Neural crest cell (in vitro differentiated cells): ENCODE measurements at places on chromosomes 12 and 14. TPM values are rescaled to one million over a fixed set of nuclear protein-coding genes. Genes with fewer than 3 reads are reported as not detected.

- no peak overlapping the region for H3K4me3 ChIP-seq
- no peak for DNase-seq
- peak overlapping the region; percentile 35 for H3K27ac ChIP-seq
- H3K4me1 ChIP-seq = peaks cover 6% of the 10 kb centered on the region
- H3K36me3 ChIP-seq = no peaks in the 10 kb centered on the region
- H3K27me3 ChIP-seq = peaks cover 11% of the 10 kb centered on the region
Measured at GRCh38 chr12:52832985-52833905, 866 bp downstream of the KRT79 start.

DNA sequence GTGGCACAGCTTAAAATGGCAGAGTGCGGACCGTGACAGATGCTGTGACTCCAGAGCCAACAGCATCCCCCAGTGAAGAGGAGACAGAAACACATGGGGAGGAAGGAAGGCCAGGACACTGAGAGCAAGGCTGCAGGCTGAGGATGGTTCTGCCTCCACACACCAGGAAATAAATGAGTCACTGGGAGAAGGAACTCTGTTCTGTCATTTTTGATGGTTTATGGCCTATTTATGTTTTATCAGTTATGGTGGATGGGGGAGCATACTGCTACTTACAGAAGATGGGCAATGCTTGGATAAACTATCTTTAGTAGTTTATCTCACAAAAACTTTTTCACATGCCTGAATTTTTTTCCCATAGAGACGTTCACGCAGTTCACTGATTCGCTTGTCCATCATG, 33.8 kb downstream of the ZFYVE21 start:
- H3K36me3 ChIP-seq = no peaks in the 10 kb centered on the region
- no peaks in the 10 kb centered on the region for H3K27me3 ChIP-seq
- no peaks in the 10 kb centered on the region for H3K4me1 ChIP-seq
- no peak overlapping the region for H3K4me3 ChIP-seq
- H3K27ac ChIP-seq = no peak overlapping the region

DNA sequence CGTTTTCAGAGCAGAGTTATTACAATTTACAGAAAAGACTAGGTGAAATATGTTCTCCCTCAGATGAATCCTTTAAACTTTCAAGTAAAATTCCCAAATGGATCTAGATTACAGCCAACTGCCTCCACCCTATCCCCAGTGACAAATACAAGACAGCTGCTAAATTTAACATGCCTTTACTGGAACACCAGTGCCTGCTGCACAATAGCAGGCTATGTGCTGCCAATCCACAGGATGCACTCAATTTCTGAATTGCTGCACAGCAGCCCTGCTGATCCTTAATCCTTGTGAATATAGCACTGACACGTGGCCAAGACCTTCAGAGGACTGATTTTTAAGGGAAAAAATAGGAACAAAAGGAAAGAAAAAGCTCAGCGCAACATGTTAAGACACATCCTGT, 128.9 kb downstream of the CCER1 start:
- no peak overlapping the region for H3K4me3 ChIP-seq
- H3K36me3 ChIP-seq = no peaks in the 10 kb centered on the region
- no peak overlapping the region for H3K27ac ChIP-seq

The CLIP1 gene
- 55.8 and 56.9 TPM in 2 replicates for total RNA-seq

The ADSS1 gene
- total RNA-seq = 4.4 and 5.0 TPM in 2 replicates

DNA sequence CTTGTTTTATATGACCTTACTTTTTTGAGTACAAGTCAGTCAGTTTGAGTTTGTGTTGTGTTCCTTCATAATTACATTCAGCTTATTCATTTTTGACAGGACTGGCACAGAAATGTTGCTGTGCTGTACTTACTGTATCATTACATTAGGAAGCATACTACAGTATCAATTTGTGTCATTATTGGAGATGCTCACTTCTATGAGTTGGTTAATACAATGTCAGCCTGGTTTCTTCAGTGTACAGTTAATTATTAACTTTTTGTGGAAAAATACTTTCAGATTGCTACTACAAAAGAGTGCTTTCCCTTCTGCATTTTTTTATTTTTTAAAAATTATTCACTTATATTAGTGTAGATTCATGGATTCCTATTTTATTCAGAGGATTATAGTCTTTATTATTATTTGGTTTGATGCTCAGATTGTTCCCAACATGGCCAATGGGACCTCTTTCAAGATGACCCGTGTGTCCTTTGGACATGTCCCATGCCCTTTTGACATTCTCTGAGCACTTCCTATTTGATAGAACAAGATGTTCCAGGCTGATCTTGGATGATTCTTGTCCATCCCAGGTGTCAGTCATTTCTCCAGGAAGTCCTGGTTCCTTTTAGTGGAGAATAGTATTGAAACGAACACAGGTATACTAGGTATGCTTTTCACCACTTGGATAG, 66.6 kb downstream of the MON2 start:
- no peak overlapping the region for H3K4me3 ChIP-seq
- DNase-seq = no peak
- no peak overlapping the region for H3K27ac ChIP-seq
- H3K4me1 ChIP-seq = no peaks in the 10 kb centered on the region
- H3K36me3 ChIP-seq = peaks cover 8% of the 10 kb centered on the region
- H3K27me3 ChIP-seq = no peaks in the 10 kb centered on the region

DNA sequence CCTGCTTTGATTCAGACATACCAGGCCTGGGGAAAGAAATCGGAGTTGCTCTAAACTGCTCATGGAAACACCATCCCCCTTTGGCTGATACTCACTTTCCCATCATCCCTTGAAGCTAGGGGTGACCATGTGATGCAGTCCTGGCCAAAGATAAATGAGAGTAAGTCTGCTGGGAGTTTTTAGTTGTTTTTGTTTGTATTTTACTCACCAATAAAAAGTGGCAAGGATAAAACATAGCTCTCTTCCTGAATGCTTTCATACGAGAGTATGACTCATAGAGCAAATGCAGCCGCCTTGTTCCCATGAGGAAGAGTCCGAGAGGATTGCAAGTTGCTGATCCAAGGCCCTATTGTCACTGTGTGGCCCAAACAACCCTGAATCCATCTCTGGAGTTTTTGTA, 126.4 kb upstream of the TMEM132C start:
- DNase-seq = no peak
- no peak overlapping the region for H3K27ac ChIP-seq
- no peaks in the 10 kb centered on the region for H3K36me3 ChIP-seq
- H3K4me1 ChIP-seq = peaks cover 5% of the 10 kb centered on the region
- H3K4me3 ChIP-seq = no peak overlapping the region
- no peaks in the 10 kb centered on the region for H3K27me3 ChIP-seq

DNA sequence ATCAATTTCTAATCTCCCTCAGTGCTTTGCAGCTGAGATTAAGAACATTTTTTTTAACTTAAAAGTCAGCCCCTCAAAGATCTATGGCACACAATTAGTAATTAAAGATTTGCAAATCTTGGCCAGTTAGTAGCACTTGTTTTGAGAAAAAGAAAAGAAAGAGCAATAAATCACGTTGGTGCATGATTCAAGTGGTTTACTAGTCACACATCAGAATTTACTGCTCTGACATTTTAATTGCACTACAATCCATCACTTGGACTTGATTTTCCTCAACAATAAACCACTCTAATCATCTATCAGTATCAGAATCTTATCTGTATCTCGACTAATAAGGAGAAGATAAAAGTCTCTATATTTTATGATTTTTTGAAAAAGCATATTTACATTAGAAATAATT, 154.3 kb downstream of the HELB start:
- H3K36me3 ChIP-seq = peaks cover 4% of the 10 kb centered on the region
- H3K27me3 ChIP-seq = no peaks in the 10 kb centered on the region
- DNase-seq = no peak
- H3K27ac ChIP-seq = no peak overlapping the region

GRCh38 chr14:35286003-35286600, 6.1 kb upstream of the PSMA6 start:
- H3K4me1 ChIP-seq = peaks cover 5% of the 10 kb centered on the region
- no peak for DNase-seq
- no peaks in the 10 kb centered on the region for H3K27me3 ChIP-seq
- peaks cover under 1% of the 10 kb centered on the region for H3K36me3 ChIP-seq
- H3K4me3 ChIP-seq = no peak overlapping the region
- no peak overlapping the region for H3K27ac ChIP-seq

The CAPS2 gene
- 6.6 and 7.3 TPM in 2 replicates for total RNA-seq

The C14orf180 gene
- total RNA-seq = not detected in 2 replicates

DNA sequence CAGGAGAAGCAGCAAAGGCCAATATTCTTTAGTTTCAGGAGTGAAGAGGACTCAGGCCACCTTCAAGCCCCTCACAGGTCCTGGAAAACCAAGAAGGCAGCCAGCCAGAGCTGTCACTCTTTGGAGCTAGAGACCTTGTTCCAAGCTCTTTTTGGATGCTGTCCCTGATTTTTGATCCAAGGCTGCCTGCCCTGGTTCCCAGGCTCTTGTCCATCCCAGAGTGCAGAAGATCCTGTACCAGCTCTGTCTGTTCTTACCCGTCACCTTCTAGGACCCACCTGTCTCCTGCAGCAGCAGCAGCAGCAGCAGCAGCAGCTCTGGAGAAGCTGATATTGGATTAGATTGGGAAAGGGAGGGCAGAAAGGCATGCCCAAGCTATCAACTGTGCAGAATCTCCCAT, 157.1 kb upstream of the NEDD1 start:
- H3K4me3 ChIP-seq = no peak overlapping the region
- H3K36me3 ChIP-seq = no peaks in the 10 kb centered on the region
- H3K27ac ChIP-seq = no peak overlapping the region
- no peaks in the 10 kb centered on the region for H3K4me1 ChIP-seq
- DNase-seq = no peak

GRCh38 chr14:20632448-20632830, 9.1 kb downstream of the OR6S1 start:
- DNase-seq = peak; percentile 18
- H3K36me3 ChIP-seq = peaks cover 9% of the 10 kb centered on the region
- no peak overlapping the region for H3K27ac ChIP-seq
- H3K4me3 ChIP-seq = peak overlapping the region; percentile 89
- H3K27me3 ChIP-seq = peaks cover 96% of the 10 kb centered on the region

DNA sequence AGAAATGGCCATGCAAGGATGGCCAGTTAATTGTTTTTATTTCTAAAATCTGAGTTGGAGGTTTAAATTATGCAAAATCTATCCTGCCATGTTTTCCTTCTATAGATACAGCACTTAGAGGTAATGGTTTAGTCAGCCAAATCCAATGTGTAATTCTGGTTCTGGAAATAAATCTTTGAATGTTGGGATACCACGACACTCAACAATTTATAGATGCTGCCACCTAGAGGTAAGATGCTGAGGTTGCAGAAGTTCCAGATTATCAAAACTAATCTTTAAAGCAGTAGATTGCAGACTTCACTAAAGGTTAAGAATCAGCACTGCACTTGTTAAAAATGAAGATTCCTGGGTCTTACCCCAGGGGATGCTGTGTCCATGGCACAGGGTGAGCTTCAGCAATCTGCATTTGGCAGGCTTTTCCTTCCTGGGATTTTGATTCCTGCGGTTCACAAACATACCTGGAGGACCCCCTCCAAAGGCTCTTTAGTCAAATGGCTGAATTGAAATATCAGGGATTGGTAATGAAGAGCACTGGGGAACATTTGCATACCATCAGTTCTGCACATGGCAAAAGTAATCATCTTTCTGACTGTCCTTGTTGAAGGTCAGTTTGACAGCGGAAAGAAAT, 53.4 kb upstream of the ANO4 start:
- no peak overlapping the region for H3K4me3 ChIP-seq
- no peaks in the 10 kb centered on the region for H3K4me1 ChIP-seq
- no peak for DNase-seq
- peaks cover 3% of the 10 kb centered on the region for H3K27me3 ChIP-seq
- no peak overlapping the region for H3K27ac ChIP-seq
